ENCODE measurements at places on chromosomes 7 and 10. TPM values are rescaled to one million over a fixed set of nuclear protein-coding genes. Genes with fewer than 3 reads are reported as not detected.

ADK gene
- 22.6 TPM for total RNA-seq

IQUB gene
- 0.51 TPM for total RNA-seq

UPK3B gene
- total RNA-seq: not detected

HTR5A gene
- not detected for total RNA-seq

GRM8 gene
- total RNA-seq: not detected

VWC2 gene
- not detected for total RNA-seq

HK1 gene
- total RNA-seq: 106 TPM

PALD1 gene
- 0.14 TPM for total RNA-seq

GTF2IRD2 gene
- total RNA-seq: 4.5 TPM

PLCE1 gene
- 1.1 TPM for total RNA-seq

Measured in smooth muscle cell of the umbilical artery (primary cell).